ENCODE measurements at places on chromosomes 16 and 17.

DNA sequence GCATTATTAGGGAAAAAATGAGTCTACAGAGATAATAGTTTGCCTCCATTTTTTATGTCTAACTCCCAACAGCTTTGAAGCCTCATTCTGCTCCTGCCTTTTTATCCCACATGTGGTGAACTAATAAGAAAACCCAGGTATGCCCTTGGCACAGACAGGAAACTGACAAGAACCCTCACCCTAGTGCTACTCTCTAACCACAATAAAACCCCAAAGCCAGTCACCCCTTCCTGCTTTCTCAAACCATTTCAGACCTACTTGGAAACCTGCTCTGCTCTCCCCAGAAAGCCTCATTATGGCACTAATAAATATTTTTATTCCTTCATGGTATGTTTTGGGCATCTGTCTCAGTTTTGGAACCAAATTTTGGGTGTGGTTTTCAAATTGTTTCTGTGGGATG is 3.9 kb upstream of the MARVELD3 start:
- DNase-seq: no peak

DNA sequence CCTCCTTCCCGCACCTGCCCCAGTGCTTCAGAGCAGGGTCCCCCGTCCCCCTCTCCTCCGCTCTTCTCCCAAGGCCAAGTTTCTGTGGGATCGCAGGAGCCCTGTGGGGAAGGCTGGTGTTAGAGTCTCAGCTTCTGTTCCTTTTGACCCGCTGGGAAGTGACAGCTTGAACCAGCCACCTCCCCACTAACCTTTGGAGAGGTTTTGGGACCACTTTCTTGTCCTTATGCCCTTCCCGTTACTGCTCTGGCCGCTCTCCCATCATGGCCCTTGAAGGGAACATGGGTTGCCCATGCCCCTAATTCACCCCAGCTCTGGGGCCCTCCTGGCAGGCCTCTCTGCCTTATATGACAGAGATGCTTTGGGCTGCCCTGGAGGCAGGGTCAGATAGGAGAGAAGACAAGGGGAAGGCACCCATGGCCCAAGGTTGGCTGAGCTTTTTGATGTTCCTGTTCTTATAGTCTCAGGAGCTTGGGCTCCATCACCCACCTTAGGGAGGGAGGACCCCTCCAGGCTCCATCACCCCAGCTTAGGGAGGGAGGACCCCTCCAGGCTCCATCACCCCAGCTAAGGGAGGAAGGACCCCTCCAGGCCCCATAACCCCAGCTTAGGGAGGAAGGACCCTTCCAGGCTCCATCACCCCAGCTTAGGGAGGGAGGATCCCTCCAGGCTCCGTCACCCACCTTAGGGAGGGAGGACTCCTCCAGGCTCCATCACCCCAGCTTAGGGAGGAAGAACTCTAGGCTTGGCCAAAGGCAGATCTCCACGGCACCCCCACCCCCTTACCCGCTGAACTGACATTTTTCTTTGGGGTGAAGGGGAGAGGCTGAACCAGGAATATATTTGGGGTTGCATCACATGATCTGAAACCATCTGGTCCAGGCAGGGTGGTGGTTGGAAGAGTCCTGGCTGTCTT is 45.0 kb downstream of the NT5M start:
- DNase-seq: no peak

GRCh38 chr16:52863000-52863399 is 189.7 kb downstream of the CHD9NB start:
- DNase-seq: no peak

- no peak for DNase-seq
Observed at GRCh38 chr16:66298006-66298405, 68.5 kb upstream of the CDH5 start.

- no peak for DNase-seq
Observed at GRCh38 chr16:81214745-81215166, 23.7 kb upstream of the BCO1 start.

DNA sequence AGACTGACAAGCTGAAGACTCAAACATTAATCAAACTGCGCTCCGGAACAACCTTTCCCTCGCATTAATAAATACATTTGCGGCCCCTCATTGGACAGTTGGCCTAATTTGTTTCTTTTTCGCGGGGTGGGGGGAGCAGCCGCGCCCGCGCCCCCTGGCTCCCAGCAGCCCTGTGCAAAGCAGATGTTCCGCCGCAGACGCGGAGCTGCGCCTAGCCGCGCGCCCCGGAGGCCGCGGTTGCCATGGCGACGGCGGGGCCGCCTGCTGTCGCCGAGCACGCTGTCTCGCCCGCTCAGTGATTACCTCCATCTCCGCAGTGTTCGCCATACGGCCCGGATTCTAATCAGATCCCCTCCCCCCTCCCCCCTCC is 25.5 kb downstream of the COPZ2 start:
- DNase-seq: peak; percentile 72

GRCh38 chr17:65029605-65030336 is 26.8 kb downstream of the GNA13 start:
- no peak for DNase-seq

- DNase-seq: no peak
Observed at GRCh38 chr16:1101573-1102332, 5.7 kb upstream of the C1QTNF8 start.

- no peak for DNase-seq
Observed at GRCh38 chr17:7588553-7589203, 1.2 kb downstream of the SOX15 start.

DNA sequence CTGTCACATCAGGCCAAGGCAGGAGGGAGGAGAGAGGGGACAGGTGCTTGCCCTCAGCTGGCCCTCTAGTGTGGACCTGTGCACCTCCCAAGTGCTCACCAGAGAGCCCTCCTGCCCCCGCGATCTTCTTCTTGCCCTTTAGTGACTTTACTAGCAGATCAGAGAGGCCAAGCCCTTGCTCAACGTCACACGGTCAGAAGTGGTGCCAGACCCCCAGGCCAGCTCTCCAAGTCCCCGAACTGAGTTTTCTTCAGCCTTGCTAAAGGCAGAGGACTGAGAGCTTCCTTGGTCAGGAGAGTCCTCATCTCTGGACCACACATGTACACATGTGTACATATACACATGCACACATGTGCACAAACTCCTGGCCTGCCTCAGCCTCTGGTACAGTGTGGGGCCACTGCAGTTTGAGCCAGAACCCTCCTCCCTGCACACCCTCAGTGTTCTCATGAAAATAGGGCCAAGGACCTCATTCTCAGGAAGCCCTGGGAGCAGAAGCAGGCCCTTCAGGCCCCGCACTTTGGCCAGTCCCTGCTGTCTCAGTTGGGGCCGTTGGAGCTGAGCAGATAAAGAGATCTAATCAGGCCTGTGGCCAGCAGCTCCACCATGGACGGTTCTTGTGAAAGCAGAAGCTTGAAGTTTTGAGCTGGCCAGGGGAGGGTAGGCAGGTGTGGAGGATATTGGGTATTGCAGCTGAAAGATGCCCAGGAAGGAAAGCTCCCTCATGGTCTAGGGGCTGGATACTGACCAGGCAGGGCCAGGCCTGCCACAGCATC is 7.4 kb upstream of the EPX start:
- DNase-seq: no peak
